Uterine smooth muscle cell (primary cell): ENCODE measurements at places on chromosomes 7 and 10. TPM values are rescaled to one million over a fixed set of nuclear protein-coding genes. Genes with fewer than 3 reads are reported as not detected.

The CDC123 gene
- total RNA-seq, result 99.3 and 175 TPM in 2 replicates

The PIP gene
- not detected in 2 replicates for total RNA-seq

The PRR15 gene
- 0.22 and 0.87 TPM in 2 replicates for total RNA-seq

The KIN gene
- total RNA-seq, result 5.7 and 8.1 TPM in 2 replicates

The OR2A12 gene
- total RNA-seq, result not detected in 2 replicates

The HOXA11 gene
- 12.4 and 17.5 TPM in 2 replicates for total RNA-seq

The LIPM gene
- not detected in 2 replicates for total RNA-seq

The OR2A2 gene
- not detected in 2 replicates for total RNA-seq

The SPDYE6 gene
- 0.25 TPM in 1 of 2 replicates, not detected in the other for total RNA-seq

The EPHB6 gene
- 4.4 and 5.0 TPM in 2 replicates for total RNA-seq

The OR13A1 gene
- not detected in 2 replicates for total RNA-seq

The NOS3 gene
- total RNA-seq, result 3.3 and 3.7 TPM in 2 replicates

The TACR2 gene
- 0.12 TPM in 1 of 2 replicates, not detected in the other for total RNA-seq

The SEM1 gene
- total RNA-seq, result 49.4 TPM in 2 replicates

The VSTM2A gene
- not detected in 2 replicates for total RNA-seq

The NUTM2E gene
- total RNA-seq, result not detected in 2 replicates

The TIMM23 gene
- 72.5 and 105 TPM in 2 replicates for total RNA-seq

The PRSS37 gene
- not detected in 2 replicates for total RNA-seq

The ARMC3 gene
- total RNA-seq, result not detected in 2 replicates

The MMD2 gene
- total RNA-seq, result not detected in 2 replicates

The ABCB1 gene
- total RNA-seq, result 0.50 and 1.3 TPM in 2 replicates

The TMEM236 gene
- total RNA-seq, result 0.11 and 0.12 TPM in 2 replicates

The SHTN1 gene
- 1.4 and 1.8 TPM in 2 replicates for total RNA-seq

The ASIC3 gene
- total RNA-seq, result under 0.01 and 0.75 TPM in 2 replicates

The ARL4A gene
- total RNA-seq, result 21.9 and 35.2 TPM in 2 replicates

The ZEB1 gene
- 187 and 252 TPM in 2 replicates for total RNA-seq

The MYOZ1 gene
- not detected in 2 replicates for total RNA-seq

The LRRTM3 gene
- total RNA-seq, result under 0.01 TPM in 2 replicates

The SPDYE8 gene
- total RNA-seq, result not detected in 2 replicates

The PNLIP gene
- total RNA-seq, result not detected in 2 replicates

The GRM3 gene
- not detected in 2 replicates for total RNA-seq

The CPN1 gene
- total RNA-seq, result not detected in 2 replicates

The LLCFC1 gene
- total RNA-seq, result not detected in 2 replicates

The ADARB2 gene
- not detected in 2 replicates for total RNA-seq

The GPR26 gene
- total RNA-seq, result not detected in 2 replicates

The ATP6V0A4 gene
- under 0.01 TPM in 2 replicates for total RNA-seq

The PSMG3 gene
- 26.4 and 31.8 TPM in 2 replicates for total RNA-seq

The FXYD4 gene
- total RNA-seq, result not detected in 2 replicates

The ZSWIM8 gene
- 44.9 and 65.5 TPM in 2 replicates for total RNA-seq

The GPR22 gene
- under 0.01 and 1.1 TPM in 2 replicates for total RNA-seq

The DLX6 gene
- not detected in 2 replicates for total RNA-seq

The SMURF1 gene
- 20.8 and 23.4 TPM in 2 replicates for total RNA-seq

The SLC26A5 gene
- total RNA-seq, result not detected in 2 replicates

The TCF7L2 gene
- 2.8 and 6.1 TPM in 2 replicates for total RNA-seq

The RFC2 gene
- 15.6 and 50.8 TPM in 2 replicates for total RNA-seq

The AGBL3 gene
- 0.89 and 1.00 TPM in 2 replicates for total RNA-seq
